ENCODE measurements at places on chromosomes 4 and X. TPM values are rescaled to one million over a fixed set of nuclear protein-coding genes. Genes with fewer than 3 reads are reported as not detected.

Gene PAGE2B
- total RNA-seq, result not detected

GRCh38 chr4:172009446-172010230 lies 196.4 kb downstream of the GALNTL6 start:
- no peak for DNase-seq

- DNase-seq, result no peak
Observed at GRCh38 chrX:112068430-112068829, 14.1 kb downstream of the TRPC5 start.

Gene MRPS18C
- total RNA-seq, result 35.3 TPM

All from G401 (cell line).